ENCODE measurements at places on chromosomes 13 and 19.

- ATAC-seq: no peak
Measured at GRCh38 chr19:12784871-12785430, 6.3 kb upstream of the JUNB start.

DNA sequence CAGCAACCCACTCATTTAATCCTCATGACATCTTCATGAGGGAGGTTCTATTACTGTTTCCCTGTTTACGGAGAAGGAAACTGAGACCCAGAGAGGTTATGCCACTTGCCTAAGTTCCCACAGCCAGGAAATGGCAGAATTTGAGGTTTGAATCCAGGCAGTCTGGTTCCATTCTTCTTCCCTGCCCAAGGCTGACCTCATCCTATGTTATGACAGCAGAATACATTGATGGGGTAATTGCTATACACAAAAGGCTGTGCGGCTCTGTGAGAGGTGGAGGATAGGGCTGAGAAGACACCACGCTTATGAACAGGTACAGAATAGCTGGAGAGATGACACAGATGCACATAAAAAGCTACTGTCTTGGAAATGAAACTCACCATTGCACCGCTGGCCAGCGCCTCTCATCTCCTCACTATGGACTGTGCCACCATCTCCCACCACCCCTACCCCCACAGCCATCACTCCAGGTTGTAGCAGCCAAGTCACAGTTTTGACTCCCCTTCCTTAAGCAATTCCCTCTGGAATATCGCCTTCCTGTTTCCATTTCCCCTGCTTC, 11.5 kb downstream of the MAG start:
- ATAC-seq: no peak

- ATAC-seq: no peak
Measured at GRCh38 chr19:50513746-50514345, at the start of gene ASPDH. Gene ASPDH, minus strand, starts transcription at chr19:50513913. Its CDS starts 90 bp downstream, at chr19:50513823.

DNA sequence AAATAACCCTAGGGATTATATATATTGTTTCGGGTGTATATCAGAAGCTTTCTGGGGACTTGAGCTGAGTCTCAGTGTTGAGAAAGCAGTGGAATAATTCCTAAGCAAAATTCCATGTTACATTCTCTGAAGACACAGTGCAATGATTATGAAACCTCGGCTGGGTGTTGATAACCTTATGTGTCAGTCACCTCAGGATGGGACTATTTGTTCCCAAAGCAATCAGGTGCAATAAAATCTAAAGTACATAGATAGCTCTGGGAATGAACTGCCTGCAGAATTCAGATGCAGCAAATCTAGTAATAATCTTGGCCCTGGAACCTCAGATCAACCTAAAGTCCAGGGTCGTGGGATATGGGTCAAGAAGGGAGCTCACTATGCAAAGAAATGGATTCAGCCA, 53.0 kb downstream of the EDNRB start:
- ATAC-seq: no peak

- no peak for ATAC-seq
Measured at GRCh38 chr19:21314676-21315075, 14.5 kb downstream of the ZNF708 start.

All from activated CD4-positive, CD25-positive, alpha-beta regulatory T cell treated with anti-CD3 and anti-CD28 coated beads, Interleukin-2, amount 50 U/mL, for 24 hours (primary cell).